ENCODE measurements at places on chromosomes 7 and 10.

GRCh38 chr10:71347587-71348395, 28.7 kb downstream of the SLC29A3 start:
- H3K4me1 ChIP-seq: no peaks in the 10 kb centered on the region
- DNase-seq: no peak
- no peak overlapping the region for H3K4me3 ChIP-seq
- no peaks in the 10 kb centered on the region for H3K36me3 ChIP-seq
- H3K27me3 ChIP-seq: no peaks in the 10 kb centered on the region
- no peak overlapping the region for H3K27ac ChIP-seq

DNA sequence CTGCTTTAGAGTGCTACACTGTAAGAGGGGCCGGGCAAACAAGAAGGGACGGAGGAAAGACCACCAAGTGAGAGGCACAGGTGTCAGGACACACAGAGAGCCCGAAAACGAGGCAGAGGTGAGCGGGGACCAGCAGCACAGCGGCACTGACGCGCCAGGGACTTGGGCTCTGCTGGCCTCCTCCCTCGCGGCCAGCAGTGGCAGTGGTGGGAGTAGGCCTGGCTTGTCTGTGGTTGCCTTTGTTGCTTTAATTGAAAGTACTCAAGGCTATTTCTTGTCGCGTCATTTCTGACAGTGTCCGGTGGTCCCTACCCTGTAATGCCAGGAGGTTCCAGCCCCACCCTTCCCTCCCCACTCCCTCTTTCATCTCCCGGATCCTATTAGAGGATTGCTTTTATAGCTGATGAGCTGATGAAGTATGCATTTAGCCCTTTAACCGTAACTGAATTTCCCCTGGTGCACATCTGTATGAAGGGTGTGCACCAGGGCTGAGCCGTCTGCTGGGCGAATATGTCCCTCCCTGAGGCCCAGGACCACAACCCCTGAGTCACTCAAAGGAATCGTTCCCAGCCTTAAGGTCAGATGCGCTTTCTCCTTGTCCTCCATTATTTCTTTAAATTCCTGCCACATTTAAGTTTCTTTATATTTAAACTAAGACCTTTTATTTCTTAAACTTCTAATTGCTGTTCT, 39.5 kb upstream of the FAM20C start:
- no peak overlapping the region for H3K4me3 ChIP-seq
- H3K27me3 ChIP-seq: no peaks in the 10 kb centered on the region
- H3K27ac ChIP-seq: no peak overlapping the region
- H3K36me3 ChIP-seq: peaks cover 6% of the 10 kb centered on the region

DNA sequence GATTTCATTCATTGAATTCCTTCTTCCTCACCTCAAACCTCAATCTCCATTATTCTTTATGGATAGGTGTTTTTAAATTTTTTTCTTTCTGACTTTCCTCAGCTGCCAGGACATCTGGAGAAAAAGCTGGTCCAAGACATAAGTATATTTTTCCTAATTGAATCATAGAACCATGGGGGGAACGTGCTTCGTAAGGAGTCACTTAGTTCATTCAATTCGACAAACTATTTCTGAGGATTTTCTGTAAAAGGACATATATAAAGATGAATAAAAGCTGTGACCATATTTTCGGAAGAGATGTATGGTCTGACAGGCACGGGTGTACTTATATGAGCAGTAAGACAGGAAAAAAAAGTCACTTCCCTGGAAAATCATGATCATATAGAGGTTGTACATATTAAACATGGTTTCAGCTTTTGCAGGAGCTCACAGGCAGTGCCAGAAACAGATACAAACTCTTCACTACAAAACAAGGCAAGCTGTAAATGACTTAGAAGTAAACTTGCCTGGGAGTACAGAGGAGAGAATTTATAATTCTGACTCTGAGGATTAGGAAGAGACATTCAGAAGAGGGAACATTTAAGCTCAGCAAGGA, 88.2 kb upstream of the EGR2 start:
- no peaks in the 10 kb centered on the region for H3K4me1 ChIP-seq
- H3K4me3 ChIP-seq: no peak overlapping the region
- no peak overlapping the region for H3K27ac ChIP-seq
- H3K36me3 ChIP-seq: no peaks in the 10 kb centered on the region

DNA sequence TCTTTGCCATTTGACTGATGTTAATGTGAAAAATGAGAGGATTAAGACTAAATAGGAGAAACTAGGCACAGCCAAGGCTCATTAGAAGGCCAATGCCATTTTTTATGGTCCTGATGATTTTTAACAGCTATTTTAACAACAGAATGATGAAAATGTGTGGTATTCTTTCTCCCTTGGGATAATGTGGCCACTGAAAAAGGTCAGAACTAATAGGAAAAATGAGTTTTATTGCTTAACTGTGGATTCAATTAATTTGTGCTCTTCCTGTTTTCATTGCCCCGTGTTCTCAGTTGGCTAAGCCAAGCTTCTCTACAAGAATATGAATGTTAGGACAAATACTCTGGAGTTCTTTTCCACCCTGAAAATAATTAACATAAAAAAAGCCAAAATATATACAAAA, 56.6 kb downstream of the BMPER start:
- H3K4me3 ChIP-seq: no peak overlapping the region
- H3K4me1 ChIP-seq: no peaks in the 10 kb centered on the region
- H3K36me3 ChIP-seq: no peaks in the 10 kb centered on the region
- DNase-seq: no peak
- H3K27ac ChIP-seq: no peak overlapping the region
- peaks cover 2% of the 10 kb centered on the region for H3K27me3 ChIP-seq

GRCh38 chr10:16030562-16030961, 170.3 kb upstream of the MINDY3 start:
- no peak overlapping the region for H3K4me3 ChIP-seq
- H3K27ac ChIP-seq: no peak overlapping the region
- no peaks in the 10 kb centered on the region for H3K27me3 ChIP-seq
